Tibial nerve (tissue), 4 donors: ENCODE measurements at places on chromosomes 13 and 19. TPM values are rescaled to one million over a fixed set of nuclear protein-coding genes. Genes with fewer than 3 reads are reported as not detected.

DNA sequence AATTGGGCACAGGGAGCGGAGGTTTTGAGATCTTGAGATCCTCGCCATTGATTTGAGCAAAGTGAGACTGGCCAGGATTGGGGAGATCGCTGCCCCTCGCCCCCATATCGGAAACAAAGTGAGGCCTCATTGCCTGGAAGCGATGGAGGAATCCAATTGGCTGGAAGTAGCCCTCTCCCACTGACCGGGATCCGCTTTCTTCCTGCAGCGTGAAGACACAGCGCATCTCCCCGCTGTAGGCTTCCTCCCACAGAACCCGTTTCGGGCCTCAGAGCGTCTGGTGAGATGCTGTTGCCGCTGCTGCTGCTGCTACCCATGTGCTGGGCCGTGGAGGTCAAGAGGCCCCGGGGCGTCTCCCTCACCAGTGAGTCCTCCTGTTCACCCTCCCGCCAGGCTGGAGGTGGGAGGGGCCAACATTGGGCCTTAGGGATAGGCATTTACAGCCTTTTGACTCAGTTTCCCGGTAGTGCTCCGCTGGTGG, 438 bp downstream of the PRKCSH start:
- no peaks in the 10 kb centered on the region for H3K4me1 ChIP-seq
- peak overlapping the region; percentile 85 for H3K27ac ChIP-seq
- H3K27me3 ChIP-seq, result no peaks in the 10 kb centered on the region
- no peak for DNase-seq
- H3K36me3 ChIP-seq, result peaks cover 2% of the 10 kb centered on the region
- peak overlapping the region; percentile 73 for H3K4me3 ChIP-seq

GRCh38 chr19:16442386-16443276, 29.1 kb downstream of the EPS15L1 start:
- H3K27me3 ChIP-seq, result no peaks in the 10 kb centered on the region
- no peak overlapping the region for H3K4me3 ChIP-seq
- H3K36me3 ChIP-seq, result peaks cover 31% of the 10 kb centered on the region
- no peak overlapping the region for H3K27ac ChIP-seq

DNA sequence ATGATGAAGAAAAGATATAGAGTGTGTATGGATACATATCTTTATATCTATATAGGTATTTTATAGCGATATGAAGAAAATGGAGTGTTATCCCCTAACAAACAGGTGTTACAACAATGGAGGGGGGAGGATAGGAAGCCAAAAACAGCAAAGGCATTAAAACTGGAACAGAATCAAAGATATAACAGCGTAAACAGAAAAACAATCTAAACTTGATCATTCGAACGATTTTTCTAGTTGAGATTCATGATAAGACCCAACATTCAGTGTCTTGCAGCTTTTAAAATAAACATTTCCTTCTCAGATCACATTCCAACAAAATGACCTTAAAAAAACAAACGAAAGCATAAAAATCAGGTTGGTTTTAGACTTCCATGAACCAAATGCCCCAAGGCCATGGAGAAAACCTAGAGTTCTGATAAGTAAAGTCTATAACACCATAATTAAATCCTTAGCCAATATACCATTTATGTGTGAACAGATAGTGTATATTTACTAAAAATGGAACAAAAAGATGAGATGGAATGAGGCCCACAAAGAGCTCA, 55.7 kb downstream of the CAB39L start:
- no peaks in the 10 kb centered on the region for H3K36me3 ChIP-seq
- H3K4me3 ChIP-seq, result no peak overlapping the region
- H3K4me1 ChIP-seq, result no peaks in the 10 kb centered on the region

DNA sequence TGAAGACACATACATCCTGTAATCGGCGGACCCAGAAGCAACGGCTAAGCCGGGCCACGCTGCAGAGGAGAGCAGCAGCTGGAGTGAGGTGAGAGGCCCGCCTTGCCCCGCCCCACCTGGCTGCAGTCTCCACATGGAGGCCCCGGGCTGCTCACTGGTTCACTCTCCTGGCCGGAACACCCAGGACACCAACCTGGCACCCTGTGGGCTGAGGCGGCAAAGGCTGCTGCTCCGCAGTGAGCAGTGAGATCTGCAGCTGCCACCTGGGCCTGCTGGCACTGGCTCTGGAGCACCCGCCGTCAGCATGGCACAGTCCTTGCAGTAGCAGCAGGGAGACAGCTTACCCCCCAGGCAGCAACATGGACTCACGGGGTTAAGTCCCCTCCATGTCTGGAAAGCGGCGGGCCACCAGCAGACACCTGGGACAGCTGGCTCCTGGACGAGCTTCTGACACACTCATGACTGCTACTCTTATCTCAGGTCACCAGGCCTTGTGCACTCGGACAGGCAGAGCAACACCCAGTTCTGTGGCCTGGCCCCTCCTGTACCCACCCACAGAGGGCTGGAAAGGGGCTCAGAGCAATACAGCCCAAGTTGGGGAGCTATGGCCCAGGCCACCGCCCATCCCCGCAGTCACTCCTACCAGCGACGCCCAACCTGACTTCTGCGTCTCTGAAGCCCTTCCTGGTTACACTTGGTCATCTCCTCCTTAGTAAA, 13.2 kb upstream of the KPTN start:
- H3K36me3 ChIP-seq, result peaks cover 96% of the 10 kb centered on the region
- H3K27me3 ChIP-seq, result no peaks in the 10 kb centered on the region
- DNase-seq, result no peak
- no peaks in the 10 kb centered on the region for H3K4me1 ChIP-seq

DNA sequence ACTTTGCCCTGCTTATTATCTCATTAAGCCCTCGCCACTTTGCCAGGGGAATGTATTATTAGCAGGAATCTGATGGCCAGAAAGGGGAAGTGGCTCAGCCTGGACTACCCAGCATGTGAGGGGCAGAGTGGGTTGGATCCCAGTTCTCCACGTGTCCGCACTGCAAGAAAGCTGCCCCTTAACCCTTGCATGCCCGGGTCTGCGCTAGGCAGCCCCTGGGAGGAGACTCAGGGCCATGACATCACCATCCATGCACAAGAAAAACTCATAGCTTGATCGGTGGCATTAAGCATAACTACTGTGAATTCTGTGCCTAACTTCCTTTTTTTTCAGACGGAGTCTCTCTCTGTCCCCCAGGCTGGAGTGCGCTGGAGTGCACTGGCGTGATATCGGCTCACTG, 8.9 kb downstream of the CACNG8 start:
- H3K36me3 ChIP-seq, result no peaks in the 10 kb centered on the region
- H3K27ac ChIP-seq, result no peak overlapping the region
- H3K27me3 ChIP-seq, result peaks cover 7% of the 10 kb centered on the region
- H3K4me1 ChIP-seq, result no peaks in the 10 kb centered on the region

DNA sequence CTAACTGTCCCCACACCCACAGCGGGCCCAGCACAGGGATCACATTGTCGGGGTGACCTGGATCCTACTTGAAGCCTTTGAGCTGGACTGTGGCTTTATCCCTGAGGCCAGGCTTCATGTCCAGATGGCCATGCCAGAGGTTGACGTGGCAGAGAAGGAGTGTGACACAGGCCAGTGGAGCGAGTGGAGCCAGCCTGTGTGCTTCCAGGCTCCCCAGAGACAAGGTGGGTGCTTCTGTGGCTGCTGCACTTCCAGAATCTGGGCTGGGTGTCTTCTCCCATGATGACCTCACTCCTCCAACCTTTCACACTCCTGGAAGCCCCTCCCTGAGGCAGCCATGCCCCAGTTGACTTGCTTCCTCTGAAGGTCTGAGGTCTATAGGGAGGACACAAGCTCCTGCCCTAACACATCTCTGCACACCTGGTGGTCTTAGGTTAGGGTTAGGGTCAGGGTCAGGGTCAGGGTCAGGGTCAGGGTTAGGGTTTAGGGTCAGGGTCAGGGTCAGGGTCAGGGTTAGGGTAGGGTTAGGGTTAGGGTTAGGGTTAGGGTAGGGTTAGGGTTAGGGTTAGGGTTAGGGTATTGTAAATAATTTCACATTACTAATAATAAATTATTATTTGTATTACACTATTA, 13.1 kb upstream of the MZF1 start:
- no peaks in the 10 kb centered on the region for H3K27me3 ChIP-seq
- DNase-seq, result no peak
- H3K4me1 ChIP-seq, result no peaks in the 10 kb centered on the region

DNA sequence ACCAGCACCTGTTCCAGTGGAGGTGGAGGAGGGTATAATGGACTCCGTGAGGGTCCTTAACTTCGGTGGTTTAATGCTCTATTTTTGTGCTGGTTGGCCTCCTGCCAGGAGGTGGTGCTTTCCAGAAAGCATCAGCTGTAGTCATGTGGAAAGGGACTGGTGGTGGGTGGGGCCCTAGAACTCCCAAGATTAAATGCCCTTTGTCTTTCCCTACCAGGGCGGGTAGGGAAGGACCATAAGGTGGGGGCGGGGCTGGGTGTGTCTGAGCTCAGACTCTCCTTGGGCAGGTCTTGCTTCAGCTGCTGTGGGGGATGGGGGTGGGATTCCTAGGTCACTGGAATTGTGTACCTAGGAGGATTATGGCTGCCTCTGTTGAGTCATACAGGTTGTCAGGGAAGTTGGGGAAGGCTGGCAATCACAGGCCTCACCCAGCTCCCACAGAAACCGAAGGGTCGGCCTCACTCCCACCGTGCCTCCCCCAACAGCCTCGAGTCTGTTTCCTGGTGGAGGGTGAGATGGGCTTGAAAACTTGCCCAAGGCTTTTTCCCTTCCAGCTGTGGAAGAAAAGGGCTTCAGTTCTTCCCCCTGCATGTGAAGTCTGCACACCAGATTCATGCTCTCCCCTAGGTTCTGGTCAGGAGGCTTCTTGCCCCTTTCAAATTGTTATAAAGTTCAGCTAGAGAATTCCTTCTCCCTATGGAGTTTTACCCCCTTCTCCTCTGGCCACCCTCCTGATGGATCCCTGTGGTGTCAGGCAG, 60.3 kb upstream of the CLDN10 start:
- no peaks in the 10 kb centered on the region for H3K27me3 ChIP-seq
- no peak overlapping the region for H3K27ac ChIP-seq
- no peak overlapping the region for H3K4me3 ChIP-seq
- no peak for DNase-seq

- no peaks in the 10 kb centered on the region for H3K4me1 ChIP-seq
- DNase-seq, result no peak
- H3K27ac ChIP-seq, result no peak overlapping the region
- H3K4me3 ChIP-seq, result no peak overlapping the region
- H3K36me3 ChIP-seq, result peaks cover 100% of the 10 kb centered on the region
- no peaks in the 10 kb centered on the region for H3K27me3 ChIP-seq
Observed at GRCh38 chr19:10363789-10364281, 16.5 kb downstream of the TYK2 start.

- no peak overlapping the region for H3K4me3 ChIP-seq
- peak overlapping the region; percentile 7 for H3K27ac ChIP-seq
- no peaks in the 10 kb centered on the region for H3K27me3 ChIP-seq
Observed at GRCh38 chr19:1609103-1609396, 3.8 kb upstream of the UQCR11 start.

GRCh38 chr13:113666951-113667701, at the start of gene GRK1:
Gene GRK1, plus strand, starts transcription at chr13:113667219. Its CDS starts 168 bp downstream, at chr13:113667387.
- H3K27ac ChIP-seq, result no peak within 1 kb of the TSS
- peak; percentile 6 for DNase-seq
- H3K36me3 ChIP-seq, result no peaks in the 10 kb centered on the region

GRCh38 chr13:97189928-97190327, 32.2 kb upstream of the MBNL2 start:
- DNase-seq, result no peak
- H3K27ac ChIP-seq, result no peak overlapping the region
- H3K27me3 ChIP-seq, result no peaks in the 10 kb centered on the region

GRCh38 chr19:16676101-16676798, 15.3 kb downstream of the TMEM38A start:
- H3K4me3 ChIP-seq, result no peak overlapping the region
- H3K27me3 ChIP-seq, result no peaks in the 10 kb centered on the region
- H3K36me3 ChIP-seq, result no peaks in the 10 kb centered on the region
- no peak overlapping the region for H3K27ac ChIP-seq
- no peak for DNase-seq

GRCh38 chr13:51714663-51715168, 89.2 kb downstream of the DHRS12 start:
- H3K4me3 ChIP-seq, result no peak overlapping the region
- H3K36me3 ChIP-seq, result no peaks in the 10 kb centered on the region
- no peak overlapping the region for H3K27ac ChIP-seq
- no peaks in the 10 kb centered on the region for H3K27me3 ChIP-seq
- DNase-seq, result no peak

DNA sequence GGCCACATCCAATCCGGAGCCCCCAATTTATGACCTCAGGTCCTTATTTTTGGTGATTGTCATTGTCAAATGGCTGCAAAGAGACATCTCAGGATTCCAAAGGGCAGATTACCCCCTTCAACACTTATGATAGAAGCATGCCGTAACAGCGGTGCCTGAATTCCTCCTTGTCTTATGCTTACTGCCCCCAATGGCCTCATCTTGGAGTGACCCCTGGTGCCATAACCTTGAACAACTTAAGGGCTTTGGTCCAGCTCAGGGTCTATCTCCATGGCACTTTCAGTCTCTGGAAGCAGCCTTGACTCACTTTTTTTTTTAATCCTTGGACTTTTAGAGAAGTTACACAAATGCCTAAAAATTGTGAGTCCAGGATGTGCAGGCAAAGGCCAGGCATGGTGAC, 171.6 kb upstream of the ZNF507 start:
- H3K4me1 ChIP-seq, result no peaks in the 10 kb centered on the region
- H3K4me3 ChIP-seq, result no peak overlapping the region
- H3K27me3 ChIP-seq, result no peaks in the 10 kb centered on the region
- no peak overlapping the region for H3K27ac ChIP-seq
- no peak for DNase-seq

DNA sequence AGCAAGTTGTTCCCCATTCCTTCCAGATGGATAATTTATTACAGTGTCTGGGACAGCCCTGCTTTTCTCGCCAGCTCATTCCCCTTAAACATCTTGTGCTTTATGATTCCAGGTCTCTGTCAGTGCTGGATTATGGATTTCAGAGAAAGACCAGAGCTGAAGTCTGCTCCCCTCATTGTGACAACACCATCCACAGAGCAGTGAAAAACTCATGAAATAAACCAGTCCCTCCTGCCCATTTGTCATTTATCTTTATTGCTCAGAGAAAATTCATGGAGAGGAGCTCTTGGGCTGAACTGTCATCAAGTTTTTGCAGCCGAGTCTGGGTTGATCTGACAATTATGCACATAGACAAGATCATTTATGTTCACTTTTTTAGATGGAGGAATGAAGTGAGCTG, 92.7 kb upstream of the GPR12 start:
- no peaks in the 10 kb centered on the region for H3K27me3 ChIP-seq
- DNase-seq, result no peak
- no peak overlapping the region for H3K4me3 ChIP-seq
- H3K4me1 ChIP-seq, result no peaks in the 10 kb centered on the region
- no peaks in the 10 kb centered on the region for H3K36me3 ChIP-seq

GRCh38 chr19:11338569-11339253, 746 bp downstream of the RAB3D start:
- peak overlapping the region; percentile 49 for H3K27ac ChIP-seq
- H3K27me3 ChIP-seq, result no peaks in the 10 kb centered on the region
- H3K36me3 ChIP-seq, result no peaks in the 10 kb centered on the region
- DNase-seq, result no peak
- peaks cover 8% of the 10 kb centered on the region for H3K4me1 ChIP-seq

GRCh38 chr13:31000889-31001288, 68.4 kb downstream of the TEX26 start:
- H3K4me1 ChIP-seq, result no peaks in the 10 kb centered on the region
- H3K4me3 ChIP-seq, result no peak overlapping the region
- no peaks in the 10 kb centered on the region for H3K36me3 ChIP-seq
- DNase-seq, result no peak
- no peaks in the 10 kb centered on the region for H3K27me3 ChIP-seq
- H3K27ac ChIP-seq, result no peak overlapping the region

- no peaks in the 10 kb centered on the region for H3K27me3 ChIP-seq
- no peaks in the 10 kb centered on the region for H3K36me3 ChIP-seq
- H3K4me1 ChIP-seq, result peaks cover 28% of the 10 kb centered on the region
- peak within 1 kb of the TSS; percentile 77 for H3K4me3 ChIP-seq
- DNase-seq, result peak; percentile 66
Observed at GRCh38 chr13:113209336-113209758, at the start of gene CUL4A. Gene CUL4A, plus strand, starts transcription at chr13:113209613. Its CDS starts 15 bp downstream, at chr13:113209628.

ZNF491 gene
- 3.0 TPM for total RNA-seq

KLK10 gene
- 1.4 TPM for total RNA-seq

ATP8A2 gene
- total RNA-seq, result 1.7 TPM

MBD3L3 gene
- total RNA-seq, result not detected

ZNF793 gene
- 4.7 TPM for total RNA-seq

SHISA7 gene
- total RNA-seq, result 1.1 TPM

C19orf85 gene
- not detected for total RNA-seq
